Occipital lobe (tissue), 3 donors: ENCODE measurements at places on chromosomes 11 and 22.

- no peak for DNase-seq
These were observed 635 bp upstream of the GRK3 start for GRCh38 chr22:25563761-25564319.

GRCh38 chr11:117517097-117517496 lies 189.4 kb downstream of the CEP164 start:
- no peak for DNase-seq

GRCh38 chr11:37571246-37571645 lies 973.2 kb upstream of the RAG2 start:
- no peak for DNase-seq

DNA sequence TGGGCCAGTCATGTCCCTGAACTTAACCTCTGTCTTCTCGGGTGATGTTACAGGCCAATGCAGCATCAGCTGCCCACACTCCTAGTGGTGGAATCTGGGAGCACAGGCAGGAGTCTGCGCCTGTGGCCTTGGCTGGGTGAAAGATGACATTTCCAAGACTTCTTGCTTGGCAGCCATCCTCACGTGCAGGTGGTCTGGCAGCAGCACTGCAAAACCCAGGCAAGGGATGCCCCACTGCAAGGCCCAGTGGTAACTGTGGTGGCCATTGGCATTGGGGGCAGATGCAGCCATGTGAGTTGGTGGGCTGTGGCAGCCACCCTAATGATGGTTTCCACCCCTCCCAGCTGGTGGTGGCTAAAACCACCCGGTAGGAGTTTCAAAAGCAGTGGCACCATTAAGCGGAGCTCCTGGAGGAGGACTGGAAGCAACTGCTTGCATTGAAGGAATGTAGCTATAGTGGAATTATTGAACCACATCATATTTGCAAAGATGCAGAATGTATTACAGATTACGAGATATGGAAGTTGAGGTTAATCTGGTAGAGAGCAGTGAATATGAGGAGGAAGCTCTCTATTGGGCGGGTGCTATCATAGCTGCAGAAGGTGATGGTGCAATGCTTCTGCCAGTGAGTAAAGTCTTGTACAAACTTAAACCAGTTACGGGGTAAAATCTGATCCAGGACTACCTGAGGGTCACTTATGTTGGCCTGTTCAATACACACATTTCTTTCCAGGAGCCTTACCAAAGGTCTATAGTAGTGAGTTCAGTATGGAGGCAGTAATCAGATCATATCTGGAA lies 120.7 kb upstream of the TOP3B start:
- DNase-seq, result no peak

DNA sequence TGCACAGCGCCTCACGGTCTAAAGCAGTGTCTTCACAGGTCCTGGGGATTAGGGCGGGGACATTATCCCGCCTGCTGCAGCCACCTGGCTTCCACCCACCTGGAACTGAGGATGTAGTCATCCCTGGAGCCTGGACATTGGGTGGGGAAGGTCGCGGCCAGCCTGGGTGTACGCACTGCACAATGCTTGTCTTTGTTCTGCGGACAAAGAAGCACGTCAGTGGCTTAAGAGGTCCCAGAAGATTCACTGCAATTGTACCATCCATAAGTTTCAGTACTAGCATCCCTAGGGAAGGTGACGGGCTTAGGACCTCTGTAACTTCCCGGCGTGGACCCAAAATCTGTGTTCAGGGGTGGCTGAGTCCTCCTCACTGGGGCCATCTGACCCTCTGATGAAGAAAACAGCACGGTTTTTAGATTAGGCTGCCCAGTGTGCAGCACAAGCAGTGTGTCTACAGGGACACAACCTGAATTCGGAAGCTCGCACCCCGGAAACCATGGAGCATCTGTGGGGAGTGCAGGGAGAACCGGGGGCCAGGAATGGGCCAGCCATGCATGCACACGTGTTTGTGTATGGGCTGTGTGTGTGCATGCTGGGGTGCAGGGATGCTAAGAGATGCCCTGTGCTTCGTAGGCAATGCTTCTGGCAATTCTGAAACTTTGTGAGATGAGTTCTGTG lies 342.6 kb upstream of the B3GAT1 start:
- no peak for DNase-seq

DNA sequence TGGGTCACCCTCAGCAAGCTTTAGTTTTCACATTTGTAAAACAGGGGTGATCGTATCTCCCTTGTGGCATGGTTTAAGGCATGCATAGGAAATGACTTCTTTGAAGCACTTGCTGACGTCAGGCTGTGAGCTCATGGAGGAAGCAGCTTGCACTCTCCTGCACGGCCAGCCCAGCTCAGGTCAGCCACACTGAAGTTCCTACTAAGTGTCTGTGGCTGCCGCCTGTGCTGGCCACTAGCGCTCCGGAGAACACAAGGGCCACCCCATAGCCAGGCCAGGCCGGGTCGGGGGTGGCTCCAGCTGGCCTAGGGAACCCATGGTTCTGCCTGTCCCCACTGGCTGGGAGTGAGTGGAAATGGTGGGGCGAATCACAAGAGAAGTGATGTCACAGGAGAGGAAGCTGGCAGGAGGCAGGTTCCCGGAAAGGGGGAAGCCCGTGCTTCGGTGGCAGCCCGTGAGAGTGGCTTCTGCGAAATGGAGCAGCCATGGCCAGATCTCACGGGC lies 28.2 kb downstream of the KCTD17 start:
- no peak for DNase-seq

- no peak for DNase-seq
These were observed 40.5 kb downstream of the CABIN1 start for GRCh38 chr22:24051568-24051967.

DNA sequence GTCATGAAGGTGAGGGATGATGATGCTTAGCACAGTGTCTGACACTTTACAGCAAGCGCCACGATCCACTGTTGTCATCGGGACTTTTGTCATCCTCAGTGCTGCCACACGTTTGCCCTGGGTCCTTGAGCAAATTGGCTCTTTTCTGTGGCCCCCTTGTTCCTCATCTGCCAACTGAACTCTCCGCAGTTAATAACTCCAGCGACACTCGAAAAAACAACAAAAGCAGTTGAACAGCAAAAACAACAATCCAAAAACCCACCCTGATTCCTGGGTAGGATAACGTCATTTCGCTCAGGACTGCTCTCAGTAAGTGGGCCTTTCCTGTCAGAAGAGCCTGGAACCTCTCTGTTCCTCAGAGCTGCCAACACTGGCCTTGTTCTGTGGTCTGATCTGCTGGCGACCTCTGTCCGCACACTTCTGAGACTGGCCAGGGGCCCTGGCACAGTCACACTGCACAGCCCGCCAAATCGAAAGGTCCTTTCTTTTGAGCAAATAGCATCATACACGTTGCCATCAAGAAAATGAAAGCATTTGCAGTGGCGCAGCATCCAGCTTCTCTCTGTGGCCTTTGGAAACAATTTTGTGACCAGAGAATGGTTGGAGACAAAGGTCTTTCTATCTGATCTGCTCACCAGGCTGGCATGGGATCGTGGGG lies 79.9 kb upstream of the SYT13 start:
- DNase-seq, result peak; percentile 17

GRCh38 chr11:75547617-75548058 lies 14.4 kb upstream of the SERPINH1 start:
- DNase-seq, result no peak

- no peak for DNase-seq
These were observed 83.0 kb downstream of the ALX4 start for GRCh38 chr11:44226945-44227344.

DNA sequence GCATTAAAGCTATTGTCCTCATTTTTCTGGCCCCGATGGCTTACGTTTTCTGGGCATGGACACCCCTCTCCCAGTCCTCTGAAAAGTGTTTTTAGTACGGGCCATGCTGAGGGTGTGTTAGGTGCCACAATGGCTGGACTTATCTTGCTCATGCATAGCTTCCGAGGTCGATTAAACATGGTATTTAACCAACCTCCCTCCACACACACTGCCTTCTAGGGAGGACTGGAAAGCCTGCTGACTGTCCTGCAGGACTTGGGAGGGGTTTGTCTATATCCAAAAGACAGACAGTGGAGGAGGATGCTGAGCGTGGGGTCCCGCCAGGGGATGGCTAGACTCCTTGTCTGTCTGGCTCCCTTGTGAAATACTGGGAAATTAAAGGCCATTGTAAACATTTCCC lies 95.3 kb downstream of the FBXO7 start:
- DNase-seq, result no peak

GRCh38 chr11:11039208-11039965 lies 181.5 kb upstream of the ZBED5 start:
- DNase-seq, result no peak

DNA sequence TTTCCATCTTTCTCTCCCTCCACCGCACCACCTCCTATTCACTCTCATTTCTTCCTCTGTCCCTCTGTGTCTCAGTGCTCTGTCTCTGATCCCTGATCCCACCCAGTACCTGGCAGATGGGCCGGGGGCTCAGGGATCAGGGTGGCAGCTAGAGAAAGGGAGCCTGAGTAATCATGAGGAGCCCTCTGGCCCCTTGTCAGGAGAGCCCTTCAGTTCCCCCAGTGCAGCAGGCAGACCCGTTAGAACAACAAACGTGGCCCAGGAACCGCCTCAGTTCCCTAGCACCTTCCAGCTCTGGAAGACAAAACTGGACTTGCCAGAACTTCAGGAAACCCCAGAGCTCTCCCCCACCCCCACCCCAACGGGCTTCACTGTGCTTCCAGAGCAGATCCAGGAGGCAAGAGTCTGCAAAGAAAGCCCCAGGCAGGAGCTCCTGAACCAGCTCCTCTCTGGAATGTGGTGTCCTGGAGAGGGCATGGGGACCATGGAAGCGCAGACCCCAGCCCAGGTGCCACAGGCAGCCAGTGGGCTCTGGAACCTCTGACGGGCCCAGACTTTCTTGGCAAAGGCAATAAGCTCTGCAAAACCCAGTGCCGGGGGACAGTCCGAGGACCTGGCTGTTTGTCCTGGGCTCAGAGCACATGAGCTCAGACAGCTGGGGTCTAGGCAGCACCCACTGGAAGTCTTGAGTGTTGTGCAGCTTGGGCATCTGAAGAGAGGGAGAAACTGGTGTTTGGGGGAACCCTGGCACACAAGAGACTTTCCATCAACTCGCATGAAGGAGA lies 43.2 kb downstream of the LMO1 start:
- DNase-seq, result no peak

GRCh38 chr22:30743257-30744020 lies 48.8 kb downstream of the OSBP2 start:
- DNase-seq, result no peak

- no peak for DNase-seq
These were observed 22.1 kb downstream of the OR8G5 start for GRCh38 chr11:124278261-124278660.

DNA sequence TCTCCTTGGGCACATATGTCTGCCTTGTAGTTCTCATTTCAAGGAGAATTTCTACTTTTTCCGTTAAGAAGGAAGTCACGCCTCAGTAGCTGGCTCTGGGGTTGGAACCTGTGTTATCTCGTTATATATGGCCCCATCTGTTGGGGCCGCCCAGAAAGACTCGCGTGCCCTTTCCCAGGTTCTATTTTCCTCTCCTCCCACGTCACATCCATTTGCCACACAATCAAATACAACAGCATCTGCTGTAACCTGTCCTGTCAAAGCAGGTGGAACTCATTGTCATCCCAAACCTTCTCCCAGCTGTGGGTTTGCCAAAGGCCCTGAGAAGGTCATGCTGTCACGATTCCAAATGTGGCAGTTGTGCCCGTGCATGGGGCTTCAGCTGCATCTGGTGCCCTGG lies 213.1 kb upstream of the ZBED5 start:
- no peak for DNase-seq

DNA sequence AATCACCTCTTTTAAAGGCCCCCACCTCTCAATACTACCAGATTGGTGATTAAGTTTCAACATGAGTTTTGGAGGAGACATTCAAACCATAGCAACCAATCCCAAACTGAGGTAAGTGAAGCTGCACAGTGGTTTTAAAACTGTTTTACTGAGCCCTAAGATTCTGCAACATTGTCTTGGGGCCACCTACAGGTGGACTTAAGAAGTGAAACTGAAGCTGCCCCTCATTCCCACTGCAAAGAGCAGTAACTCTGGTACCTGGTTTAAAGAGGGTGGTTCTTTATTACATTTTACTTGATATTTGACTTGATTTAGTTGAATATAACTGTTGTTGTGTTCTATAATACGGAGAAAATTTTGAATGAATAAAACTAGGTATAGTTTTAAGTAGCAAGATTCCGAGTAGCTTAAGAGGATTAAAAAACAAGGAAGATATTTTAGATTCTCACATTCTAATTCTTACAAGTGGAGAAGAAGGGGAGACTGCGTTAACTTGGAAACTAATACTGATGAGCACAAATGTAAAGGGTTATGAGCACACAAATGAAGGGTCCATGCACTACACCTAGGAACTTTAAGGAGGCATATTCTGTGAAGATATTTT lies 26.7 kb downstream of the SYT9 start:
- no peak for DNase-seq

DNA sequence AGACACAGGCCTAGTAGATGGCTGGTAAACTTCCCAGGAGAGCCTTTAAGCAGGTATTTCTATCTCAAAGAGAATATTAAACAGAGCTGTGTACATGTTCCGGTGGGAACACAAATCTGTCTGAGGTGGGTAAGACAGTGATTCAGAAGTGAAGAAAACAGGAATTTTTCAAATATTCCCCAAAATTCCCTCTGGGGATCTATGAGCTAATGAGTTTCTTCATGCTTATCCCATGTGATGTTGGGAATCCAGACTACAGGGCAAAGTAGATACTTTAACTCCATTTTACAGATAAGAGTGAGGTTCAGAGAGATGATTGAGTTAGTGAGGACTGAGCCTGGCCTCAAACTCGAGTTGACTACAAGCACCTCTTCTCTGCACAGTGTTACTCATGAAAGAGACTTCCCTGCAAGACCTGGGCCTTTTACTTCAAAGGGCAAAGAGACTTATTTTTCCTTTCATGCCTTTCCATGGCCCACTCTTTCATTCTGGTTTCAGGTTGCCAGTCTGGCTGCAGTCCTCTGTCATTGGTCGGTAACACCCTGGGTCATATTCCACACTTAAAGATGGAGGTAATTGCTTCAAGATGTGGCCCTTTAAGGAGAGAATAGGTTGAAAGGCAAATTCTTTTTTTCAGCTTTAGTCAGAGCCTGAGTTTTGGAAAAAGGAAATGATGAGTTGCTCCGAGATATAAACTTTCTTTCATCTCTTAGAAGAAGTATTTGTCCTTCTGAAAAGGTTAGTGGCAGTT lies 70.1 kb downstream of the CYB5R2 start:
- DNase-seq, result no peak

DNA sequence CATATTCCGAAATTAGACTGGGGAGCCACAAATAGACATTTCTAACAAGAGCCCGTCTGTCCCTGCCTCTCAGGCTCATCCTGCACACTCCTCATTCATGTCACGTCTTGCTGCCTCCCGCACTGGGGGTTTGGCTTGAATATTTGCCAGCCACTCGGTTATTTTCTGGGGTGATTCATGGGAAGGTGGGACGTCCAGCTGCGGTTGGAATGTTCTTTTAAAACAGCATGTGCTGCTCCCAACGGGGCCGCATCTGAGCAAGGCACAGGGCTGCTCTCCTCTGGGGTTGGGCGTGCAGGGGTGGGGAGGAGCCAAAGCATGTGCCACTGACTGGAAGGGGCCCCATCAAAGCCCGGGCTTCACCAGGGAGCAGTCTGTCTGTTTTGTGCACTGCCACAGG lies 25.9 kb upstream of the SLC5A4 start:
- peak; percentile 43 for DNase-seq

GRCh38 chr11:100872951-100873740 lies 186.1 kb downstream of the ARHGAP42 start:
- no peak for DNase-seq

- no peak for DNase-seq
These were observed 30.7 kb downstream of the SCUBE2 start for GRCh38 chr11:9060700-9061111.
